ENCODE measurements at places on chromosomes 1 and 21.

GRCh38 chr1:185345913-185346720 is 29.1 kb upstream of the IVNS1ABP start:
- DNase-seq, result no peak

GRCh38 chr21:45982092-45982757 is 655 bp downstream of the COL6A1 start:
- DNase-seq, result no peak

DNA sequence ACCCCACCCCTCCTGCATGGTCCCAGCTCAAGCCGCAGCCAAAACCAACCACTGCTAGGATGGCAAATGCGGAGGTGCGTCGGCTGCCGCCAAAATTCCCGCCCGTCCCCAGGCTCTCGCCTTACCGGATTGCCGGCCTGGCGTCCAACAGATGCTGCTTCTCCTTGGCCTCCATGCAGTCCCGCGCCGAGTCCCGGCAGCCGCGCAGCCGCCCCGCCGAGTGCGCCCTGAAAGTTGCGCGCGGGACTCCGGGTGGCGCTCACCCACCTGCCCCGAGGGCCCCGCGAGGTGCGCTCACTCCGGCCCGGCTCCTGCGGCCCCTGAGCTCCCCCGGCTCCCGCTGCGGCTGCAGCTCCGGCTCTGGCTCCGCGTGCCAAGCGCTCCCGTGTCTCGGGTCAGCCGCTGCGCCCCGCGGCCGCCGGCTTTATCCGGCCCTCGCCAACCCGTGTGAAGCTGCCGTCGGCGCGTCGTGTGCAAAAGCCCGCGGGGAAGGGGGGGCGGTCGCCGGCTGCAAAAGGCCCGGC is at the start of gene SLC30A2:
SLC30A2 (minus strand) TSS at position 397 of the 524 bp plus-strand sequence; CDS start at position 175, 222 bp downstream.
- no peak for DNase-seq

DNA sequence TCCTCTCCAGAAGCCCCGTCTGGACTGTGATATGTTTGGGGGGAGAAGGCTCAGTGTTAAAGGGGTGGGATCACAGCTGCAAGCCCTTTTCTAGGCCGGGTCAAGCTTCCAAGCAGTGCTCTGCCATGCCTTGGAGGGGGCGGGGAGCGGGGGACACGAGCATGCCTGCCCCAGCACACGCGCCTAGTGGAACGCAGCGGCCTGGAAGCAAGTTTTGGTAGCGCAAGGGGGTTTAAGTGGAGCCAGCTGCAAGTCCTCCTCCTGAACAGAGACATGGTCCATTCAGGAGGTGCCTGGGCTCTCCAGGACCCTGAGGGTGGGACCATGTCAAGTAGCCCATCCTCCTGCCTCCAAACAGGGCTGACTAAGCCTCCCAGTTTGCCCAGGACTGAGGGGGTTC is 112.2 kb downstream of the CASZ1 start:
- DNase-seq, result no peak

- DNase-seq, result no peak
Observed at GRCh38 chr1:155759966-155760630, 71.2 kb downstream of the DAP3 start.

DNA sequence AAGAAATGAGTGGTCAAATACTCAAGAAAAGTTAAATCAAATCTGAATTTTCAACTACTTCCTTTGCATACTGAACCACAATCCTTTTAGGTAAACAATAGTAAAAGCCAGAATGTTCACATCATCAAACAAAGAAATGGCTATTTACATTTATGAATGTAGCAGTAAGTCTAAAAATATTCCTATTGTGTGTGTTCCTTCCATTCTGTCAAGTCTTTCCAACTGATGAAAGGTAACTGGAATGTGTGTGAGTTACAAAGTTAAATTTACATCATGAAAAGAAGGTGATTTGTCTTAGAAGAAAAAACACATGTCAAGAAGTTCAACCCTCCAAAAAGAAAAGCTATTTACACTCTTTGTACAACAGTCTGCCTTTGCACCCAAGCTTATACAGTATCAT is 203.1 kb downstream of the SIPA1L2 start:
- DNase-seq, result no peak

DNA sequence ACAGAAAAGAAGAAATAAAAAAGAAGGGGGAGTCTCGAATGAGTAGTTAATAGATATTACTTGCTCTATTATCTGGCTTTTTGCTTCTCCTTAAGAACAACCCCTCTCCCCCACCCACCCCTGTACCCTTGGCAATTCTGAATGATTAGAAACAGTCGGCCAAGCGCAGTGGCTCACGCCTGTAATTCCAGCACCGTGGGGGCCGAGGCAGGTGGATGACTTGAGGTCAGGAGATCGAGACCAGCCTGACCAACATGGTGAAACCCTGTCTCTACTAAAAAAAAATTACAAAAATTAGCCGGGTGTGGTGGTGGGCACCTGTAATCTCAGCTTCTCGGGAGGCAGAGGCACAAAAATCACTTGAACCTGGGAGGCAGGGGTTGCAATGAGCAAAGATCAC is 42.7 kb downstream of the GATAD2B start:
- DNase-seq, result no peak

DNA sequence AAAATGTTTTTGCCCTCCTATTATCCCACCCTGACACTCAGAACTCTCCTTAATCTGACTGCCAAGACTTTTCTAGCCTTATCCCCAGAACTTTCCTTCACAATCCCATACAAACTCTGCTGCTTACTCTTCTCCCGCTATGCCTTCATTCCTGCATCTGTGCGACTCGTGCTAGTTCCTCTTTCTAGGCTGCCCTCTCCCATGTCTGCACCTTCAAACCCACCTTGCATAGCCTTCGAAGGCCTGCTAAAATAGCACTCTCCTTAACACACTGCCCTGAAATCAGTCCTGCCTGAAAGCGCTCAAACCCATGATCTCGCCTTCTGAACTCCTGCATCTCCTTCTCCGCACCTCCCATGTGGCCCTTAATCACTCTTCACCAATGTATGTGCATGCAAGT is 2.5 kb upstream of the NCF2 start:
- DNase-seq, result no peak

- no peak for DNase-seq
Observed at GRCh38 chr1:76901158-76901767, 34.0 kb downstream of the ST6GALNAC5 start.

- no peak for DNase-seq
Observed at GRCh38 chr1:111505641-111506119, 2.2 kb upstream of the ADORA3 start.

GRCh38 chr21:26972192-26972591 is 5.3 kb upstream of the ADAMTS5 start:
- no peak for DNase-seq

GRCh38 chr1:73980324-73981040 is 217.5 kb downstream of the LRRIQ3 start:
- DNase-seq, result no peak

GRCh38 chr1:240652549-240652948 is 40.6 kb upstream of the GREM2 start:
- DNase-seq, result no peak

DNA sequence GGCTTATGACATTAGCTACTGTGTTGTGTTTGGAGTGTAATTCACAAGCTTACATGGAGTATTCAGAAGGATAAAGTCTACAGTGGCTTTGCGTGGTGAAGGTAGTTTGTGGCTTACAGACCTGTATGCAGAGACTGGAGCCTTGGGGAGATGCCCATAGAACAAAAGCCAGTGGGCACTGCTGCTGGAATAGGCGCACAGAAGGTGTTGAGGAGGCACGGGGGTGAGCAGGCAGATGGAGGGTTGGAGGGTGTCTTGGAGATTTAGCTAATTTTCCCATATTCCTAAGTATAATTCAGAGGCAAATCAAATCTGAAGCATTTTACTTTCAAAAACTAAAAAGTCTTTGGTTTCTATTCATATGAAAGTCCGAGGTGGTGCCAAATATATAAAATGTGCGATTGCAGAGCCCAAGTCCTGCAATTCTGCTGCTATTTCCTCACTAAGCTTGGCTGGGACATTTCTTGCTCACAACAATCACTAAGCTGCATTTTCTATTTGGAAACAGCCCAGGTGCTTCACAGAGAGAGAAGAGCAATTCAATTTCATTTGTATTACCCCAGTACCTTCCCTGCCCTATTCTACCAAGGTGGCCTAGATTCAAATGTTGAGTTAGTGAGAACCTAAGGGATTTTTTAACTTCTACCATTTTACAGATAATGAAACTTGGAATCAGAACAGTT is 48.5 kb downstream of the FH start:
- DNase-seq, result no peak

- DNase-seq, result no peak
Observed at GRCh38 chr1:183287191-183287675, 101.2 kb downstream of the LAMC2 start.

GRCh38 chr1:208433086-208433485 is 188.9 kb upstream of the PLXNA2 start:
- DNase-seq, result no peak
